ENCODE measurements at places on chromosomes 2 and 18.
A peak's percentile ranks its signal among the peaks of the same experiment; 100 is the strongest.

- DNase-seq: no peak
These were observed 71.1 kb upstream of the CTLA4 start for GRCh38 chr2:203796248-203797010.

DNA sequence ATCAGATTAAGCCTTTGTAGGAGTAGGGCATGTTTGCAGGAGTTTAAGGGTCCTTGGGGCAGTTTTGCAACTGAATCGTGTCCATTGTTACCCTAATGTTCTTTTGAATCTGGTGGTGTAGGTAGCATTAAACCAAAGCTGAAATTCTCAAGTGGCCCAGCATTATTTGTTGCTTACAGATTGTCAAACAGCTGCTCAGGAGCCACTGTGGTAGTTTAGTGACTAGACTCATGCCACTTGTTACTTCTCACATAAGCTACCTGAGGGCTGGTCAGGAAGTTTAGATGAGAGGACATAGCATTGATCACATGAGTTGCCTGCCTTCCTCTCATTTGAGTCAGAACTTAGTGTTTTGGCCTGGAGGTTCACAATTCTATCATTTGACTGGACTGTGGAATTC is 157.6 kb downstream of the HAUS1 start:
- no peak for DNase-seq

GRCh38 chr18:62935994-62936393 is 220.7 kb downstream of the PHLPP1 start:
- DNase-seq: no peak

DNA sequence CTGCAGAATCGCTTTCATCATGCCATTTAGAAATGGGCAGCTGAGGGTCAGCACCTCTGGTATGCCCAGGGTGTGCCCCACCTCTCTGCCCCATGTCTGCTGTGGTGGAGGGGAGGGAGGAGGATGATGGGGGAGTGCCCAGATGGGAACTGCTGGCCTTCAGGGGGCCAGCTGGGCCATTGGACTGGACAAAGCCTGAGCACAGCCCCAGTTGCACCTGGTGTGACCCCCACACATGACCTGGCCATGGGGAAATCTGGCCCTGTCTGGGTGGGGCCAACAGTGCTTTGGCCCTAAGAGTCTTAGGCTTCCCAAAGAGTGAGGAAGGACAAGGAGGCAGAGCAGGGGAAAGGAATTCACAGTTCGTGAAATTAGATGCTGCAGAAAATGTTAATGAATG is 44.1 kb downstream of the CTIF start:
- no peak for DNase-seq

DNA sequence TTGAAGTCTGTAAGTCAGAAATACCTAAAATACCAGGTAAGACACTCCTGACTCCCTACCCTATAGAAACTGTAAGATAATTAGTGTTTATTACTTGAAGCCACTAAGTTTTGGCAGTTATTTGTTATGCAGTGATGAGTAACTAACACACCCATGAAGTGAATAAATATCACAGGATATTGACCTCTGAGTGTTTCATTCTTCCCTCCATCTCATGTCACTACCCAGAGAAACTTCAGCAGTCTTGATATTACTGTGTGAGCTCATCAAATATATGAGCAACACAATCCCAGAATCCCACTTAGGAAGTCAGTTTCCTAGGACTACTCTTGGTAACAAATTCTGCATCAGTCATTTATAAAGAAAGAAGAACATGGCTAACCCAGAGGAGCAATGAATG is 529.7 kb downstream of the FBXO15 start:
- no peak for DNase-seq

GRCh38 chr18:7206217-7206616 is 24.7 kb upstream of the LRRC30 start:
- DNase-seq: no peak

DNA sequence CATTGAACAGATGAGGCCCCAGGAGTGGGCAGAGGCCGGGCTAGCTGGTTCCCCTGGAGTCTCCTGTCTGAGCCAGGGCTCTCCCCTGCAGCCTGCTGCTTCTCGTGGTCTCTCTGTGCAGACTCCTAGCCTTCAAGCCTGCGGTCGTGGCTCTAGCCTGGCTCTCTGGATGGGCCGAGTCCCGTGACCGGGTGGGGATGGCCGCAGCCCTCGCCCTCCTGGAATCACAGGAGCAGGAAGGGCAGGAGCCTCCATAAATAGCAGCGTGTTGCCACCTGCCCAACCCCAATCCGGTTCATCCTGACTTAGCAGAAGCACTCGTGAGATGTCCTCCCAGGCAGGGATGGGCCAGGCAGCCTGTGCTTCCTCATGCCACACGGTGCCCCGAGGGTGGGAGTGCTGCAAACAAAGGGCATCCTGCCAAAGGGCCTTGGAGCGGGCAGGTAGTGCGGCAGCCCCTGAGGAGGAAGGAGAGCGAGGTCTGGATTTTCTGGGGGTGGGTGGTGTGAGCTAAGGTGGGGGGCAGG is 43.9 kb downstream of the FOSL2 start:
- no peak for DNase-seq

GRCh38 chr18:40529478-40529877 is 1425.6 kb upstream of the PIK3C3 start:
- no peak for DNase-seq

DNA sequence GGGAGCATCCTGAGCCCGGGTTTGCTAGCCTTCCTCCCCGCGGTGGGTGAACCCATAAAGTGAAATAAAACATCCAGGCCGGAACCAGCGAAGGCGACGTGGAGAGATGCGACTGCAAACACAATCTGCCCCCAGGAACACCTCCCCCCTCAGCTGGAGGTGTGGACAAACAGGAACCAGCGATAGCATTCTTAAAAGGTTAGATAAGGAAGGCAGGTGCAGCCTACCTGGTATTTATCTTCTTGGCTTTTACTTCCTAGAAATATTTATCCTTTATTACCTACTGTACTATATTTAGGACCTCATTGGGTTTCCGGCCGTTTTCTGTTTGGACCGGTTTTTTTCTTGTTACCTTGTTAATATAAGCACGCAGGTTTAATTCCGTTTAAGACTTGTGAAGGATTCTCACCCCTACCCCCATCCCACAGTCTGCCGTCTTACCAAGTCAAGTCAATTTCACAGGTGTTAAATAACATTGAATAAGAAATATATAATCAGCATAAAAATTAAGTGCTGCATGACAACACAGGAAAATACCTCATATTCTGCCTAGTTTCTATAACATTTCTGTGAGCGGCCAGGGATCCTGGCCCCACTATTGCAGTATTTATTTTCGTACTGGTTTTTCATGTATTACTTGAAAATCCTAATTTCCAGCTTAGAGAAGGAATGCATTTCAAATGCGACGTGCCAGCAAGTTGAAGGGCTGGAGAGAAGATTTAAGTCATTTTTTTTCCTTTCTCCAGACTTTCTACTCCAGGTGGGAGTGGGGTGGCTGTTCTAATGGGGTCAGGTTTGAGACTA is 224.0 kb upstream of the ID2 start:
- no peak for DNase-seq

- DNase-seq: no peak
These were observed 16.7 kb upstream of the MC4R start for GRCh38 chr18:60389314-60389713.

DNA sequence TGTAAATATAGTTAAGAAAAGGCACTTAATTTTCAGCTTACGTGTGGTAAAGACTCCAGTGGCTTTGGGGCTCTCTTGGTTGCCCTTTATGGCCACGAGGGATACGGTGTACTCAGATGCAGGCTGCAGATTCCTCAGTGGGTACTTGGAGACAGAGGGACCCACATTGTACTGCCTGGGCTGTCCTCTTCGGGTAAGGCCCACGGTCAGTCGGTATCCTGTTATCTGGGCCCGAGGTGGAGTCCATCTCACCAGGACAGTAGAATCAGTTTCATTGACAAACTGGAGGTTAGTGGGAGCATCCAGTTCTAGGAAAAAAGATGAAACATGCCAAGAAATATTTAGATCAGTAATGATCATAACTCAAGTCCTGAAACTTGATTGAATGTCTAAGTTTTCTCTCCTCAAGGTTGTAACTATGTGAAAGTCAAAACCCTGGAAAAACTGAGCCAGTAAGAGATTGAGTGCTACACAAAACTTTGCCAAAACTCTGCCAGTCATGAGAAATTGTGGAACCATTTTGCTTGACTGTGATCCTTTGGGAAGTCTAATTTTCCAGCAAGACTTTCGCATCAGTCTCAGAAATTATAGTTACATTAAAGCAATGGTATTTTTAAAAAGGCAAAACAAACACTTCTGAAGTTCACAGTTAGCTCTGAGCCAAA is 31.4 kb downstream of the FN1 start:
- DNase-seq: no peak

GRCh38 chr2:27121906-27122305 is 1.7 kb upstream of the ABHD1 start:
- no peak for DNase-seq

- no peak for DNase-seq
These were observed 143.1 kb downstream of the SETBP1 start for GRCh38 chr18:44823782-44824181.

- DNase-seq: no peak
These were observed 53.9 kb upstream of the RAB6D start for GRCh38 chr2:131417886-131418285.

DNA sequence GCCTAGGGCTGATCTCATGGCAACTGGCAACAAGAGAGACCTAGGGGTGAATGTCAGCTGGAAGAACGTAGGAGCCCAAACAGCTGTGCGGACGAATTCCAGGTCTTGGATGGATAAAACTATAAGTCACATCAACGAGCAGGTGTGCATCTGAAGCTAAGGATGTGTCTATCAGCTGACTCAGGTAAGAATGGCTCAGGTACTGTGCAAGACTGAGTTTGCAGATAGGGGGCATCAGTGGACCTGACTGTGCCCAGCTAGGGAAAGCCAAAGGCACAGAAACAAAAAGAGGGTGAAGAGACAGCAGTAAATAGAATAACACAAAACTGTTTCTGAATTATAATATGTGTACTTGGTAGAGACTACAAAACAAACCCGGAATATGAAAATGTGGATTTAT is 357.3 kb downstream of the ZEB2 start:
- DNase-seq: peak; percentile 2

DNA sequence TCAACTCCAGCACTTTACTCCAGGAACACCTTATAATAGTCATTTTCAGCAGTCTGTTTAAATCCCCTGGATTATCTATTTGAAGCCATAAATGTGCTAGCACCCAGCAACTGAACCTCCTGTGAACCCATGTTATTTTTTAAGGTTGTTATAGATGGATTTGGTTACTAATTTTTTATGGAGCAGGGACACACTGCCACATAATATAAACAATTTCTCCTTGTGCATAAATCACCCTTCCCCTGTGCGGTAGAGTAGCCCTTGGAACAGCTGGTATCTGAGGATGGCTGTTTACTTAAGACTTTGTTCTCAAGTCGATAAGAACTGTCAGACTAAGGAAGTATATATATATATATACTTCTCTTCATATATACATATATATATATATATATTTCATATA is 367.4 kb downstream of the EPHA4 start:
- no peak for DNase-seq

DNA sequence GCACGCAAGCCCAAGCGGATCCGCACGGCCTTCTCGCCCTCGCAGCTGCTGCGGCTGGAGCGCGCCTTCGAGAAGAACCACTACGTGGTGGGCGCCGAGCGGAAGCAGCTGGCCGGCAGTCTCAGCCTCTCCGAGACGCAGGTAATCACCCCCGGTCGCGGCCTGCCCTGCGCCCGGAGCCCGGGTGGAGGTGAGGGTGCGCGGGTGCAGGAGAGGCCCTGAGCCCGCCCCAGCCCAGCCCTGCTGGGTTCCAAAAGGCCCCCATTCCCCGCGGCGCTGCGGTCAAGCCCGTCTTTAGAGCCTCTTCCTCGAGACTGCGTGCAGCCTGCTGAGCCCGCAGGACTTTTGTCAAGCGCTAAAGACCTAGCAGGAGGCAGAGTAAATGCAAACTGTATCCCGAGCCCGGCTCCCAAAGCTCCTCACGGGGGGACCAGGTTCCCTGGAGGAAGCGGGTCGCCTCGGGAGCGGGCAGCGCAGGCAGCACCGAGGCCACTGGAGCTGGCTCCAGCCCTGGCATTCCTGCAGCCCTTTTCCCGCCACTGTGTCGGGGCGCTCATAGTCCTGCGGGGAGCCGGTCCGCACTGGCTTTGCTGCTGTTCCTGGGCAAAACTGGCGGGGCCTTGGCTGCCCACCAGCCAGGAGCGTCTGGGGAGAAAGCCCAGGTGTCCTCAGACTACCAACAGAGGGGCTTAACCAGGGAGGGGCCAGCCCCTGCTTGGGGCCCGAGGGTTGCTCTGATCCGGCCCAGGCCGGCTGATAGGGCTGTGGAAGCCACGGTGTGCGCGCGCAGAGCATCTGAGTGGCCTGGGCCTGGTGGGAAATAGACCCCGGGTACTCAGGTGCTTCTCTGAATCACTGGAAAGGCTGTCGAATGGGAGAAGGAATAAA is 7.3 kb downstream of the EMX1 start:
- DNase-seq: no peak

GRCh38 chr2:96340493-96341414 is 5.2 kb downstream of the NCAPH start:
- DNase-seq: no peak

GRCh38 chr2:174561283-174561971 is 36.2 kb downstream of the WIPF1 start:
- DNase-seq: no peak

DNA sequence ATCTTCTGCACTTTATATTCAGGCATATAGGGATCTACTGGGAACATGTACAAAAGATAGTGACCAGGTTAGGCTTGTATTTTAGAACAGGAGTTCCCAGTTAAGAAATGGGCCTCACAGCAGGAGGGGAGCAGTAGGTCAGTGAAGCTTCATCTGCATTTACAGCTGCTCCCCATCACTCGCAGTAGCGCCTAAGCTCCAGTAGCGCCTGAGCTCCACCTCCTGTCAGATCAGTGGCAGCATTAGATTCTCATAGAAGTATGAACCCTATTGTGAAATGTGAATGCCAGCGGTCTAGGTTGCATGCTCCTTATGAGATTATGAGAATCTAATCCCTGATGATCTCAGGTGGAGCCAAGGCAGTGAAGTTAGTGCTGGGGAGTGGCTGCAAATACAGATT is 224.4 kb upstream of the CYRIA start:
- no peak for DNase-seq

DNA sequence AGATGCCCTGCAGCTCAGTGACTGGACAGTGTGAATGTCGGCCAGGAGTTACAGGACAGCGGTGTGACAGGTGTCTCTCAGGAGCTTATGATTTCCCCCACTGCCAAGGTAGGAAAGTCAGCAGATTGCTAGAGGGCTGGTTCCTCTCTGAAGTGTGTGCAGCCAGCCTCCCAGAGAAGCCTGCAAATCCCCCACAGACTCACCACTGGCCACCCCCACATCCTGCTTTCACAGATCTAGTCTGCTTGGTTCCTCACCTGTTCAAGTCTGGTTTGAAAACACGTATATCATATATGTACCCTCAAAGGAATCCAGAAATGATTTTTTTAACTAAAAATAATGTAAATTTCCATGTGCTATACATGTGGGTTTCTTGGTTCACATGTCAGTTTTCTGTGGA is 121.1 kb downstream of the LAMA3 start:
- DNase-seq: no peak

DNA sequence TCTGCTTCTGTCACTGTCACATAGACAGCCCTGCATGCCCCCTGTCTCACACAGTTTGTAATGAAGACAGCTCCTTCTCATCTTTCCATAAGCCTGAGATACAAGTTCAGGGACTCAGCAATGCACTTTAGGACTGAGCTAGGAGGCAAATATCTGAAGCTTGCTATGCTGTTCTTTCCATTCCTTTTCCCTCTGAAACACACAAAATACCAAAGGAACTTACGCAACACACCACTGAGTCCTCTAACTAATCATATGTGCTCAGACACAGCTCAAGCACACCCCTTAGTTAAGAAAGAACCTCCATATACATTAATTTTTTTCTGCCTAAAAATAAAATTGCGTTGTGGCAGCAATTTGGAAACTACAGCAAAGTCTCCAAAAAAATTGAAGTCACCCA is 17.9 kb downstream of the SERPINB8 start:
- DNase-seq: no peak

GRCh38 chr2:163467251-163467630 is 268.6 kb downstream of the FIGN start:
- DNase-seq: no peak
